Glutamatergic neuron (in vitro differentiated cells): ENCODE measurements at places on chromosomes 6 and 20.

DNA sequence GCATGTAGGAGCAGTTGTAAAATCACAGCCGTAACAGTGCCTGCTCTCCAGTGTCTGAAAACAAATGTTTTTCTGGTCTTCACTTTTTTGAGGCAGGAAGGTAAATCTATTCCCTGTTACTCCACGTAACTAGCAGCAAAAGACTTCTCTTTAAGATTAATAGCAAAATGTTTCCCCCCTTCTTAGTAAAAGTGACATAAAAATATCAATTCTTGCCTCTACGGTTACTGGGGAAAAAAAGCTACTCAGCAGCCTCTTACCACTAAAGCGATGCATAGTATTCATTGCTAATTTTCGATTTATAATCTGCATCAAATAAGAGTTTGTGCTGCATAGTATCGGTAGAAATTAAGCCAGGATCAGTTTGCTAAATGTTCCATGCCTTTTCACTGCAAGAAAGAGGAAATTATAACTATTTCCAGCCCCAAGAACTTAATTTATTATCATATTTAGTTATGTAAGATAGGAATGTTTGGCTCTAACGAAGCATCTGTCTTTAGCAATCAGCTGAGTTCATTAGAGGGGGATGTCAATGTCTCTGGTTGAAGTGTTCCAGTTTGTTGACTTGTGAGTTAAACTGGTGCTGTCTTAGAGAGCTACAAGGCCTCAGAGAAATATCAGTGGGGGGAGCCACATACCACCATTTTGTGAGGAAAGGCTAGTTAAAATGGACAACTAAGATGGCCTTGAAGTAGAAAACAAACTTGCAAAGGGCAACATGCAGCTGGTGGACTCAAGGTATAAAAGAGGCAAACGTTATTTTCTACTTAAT is 617 bp upstream of the TSPYL1 start:
- peaks cover 5% of the 10 kb centered on the region for H3K27me3 ChIP-seq
- peak overlapping the region; percentile 99 for H3K27ac ChIP-seq
- H3K36me3 ChIP-seq, result no peaks in the 10 kb centered on the region
- peaks cover 17% of the 10 kb centered on the region for H3K4me1 ChIP-seq
- peak overlapping the region; percentile 96 for H3K4me3 ChIP-seq

GRCh38 chr6:84816741-84817140 is 52.3 kb upstream of the TBX18 start:
- no peak overlapping the region for H3K4me3 ChIP-seq
- no peak for DNase-seq
- H3K4me1 ChIP-seq, result peaks cover 15% of the 10 kb centered on the region

- DNase-seq, result no peak
- H3K27ac ChIP-seq, result no peak overlapping the region
- no peak overlapping the region for H3K4me3 ChIP-seq
These were observed 54.5 kb downstream of the PLCG1 start for GRCh38 chr20:41191562-41192500.

DNA sequence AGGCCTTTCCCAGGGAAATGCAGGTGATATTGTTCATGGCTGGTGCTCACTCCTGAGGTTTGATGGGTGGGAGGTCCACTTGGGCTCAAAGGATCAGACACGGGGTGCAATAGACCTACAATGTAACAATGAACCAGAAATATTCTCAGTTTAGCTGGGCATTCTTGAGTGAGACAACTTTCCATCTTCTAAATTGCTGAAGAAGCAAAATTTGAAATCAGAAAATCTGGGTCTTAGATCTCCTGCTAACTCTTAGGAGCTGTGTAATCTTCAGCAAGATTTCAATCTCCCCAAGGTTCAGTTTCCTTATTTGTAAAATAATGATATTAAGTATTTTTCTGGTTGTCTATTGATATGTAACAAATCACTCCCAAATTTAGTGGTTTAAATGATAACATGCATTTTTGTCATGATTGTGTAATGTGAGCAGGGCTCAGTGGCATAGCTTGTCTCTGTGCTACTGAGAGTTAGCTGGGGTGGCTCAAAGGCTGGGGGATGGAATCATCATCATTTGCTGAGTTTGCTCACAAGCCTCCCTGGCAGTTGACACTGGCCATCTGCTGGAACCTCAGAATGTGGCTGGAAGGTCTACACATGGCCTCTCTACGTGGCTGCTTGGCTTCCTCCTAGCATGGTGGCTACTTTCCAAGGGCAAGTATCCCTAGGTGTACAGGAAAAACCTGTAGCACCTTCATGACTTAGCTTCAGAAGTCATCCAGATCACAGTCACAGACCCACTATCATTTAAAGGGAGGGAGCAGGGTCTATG is 98.8 kb downstream of the GRM1 start:
- H3K36me3 ChIP-seq, result no peaks in the 10 kb centered on the region
- H3K27me3 ChIP-seq, result no peaks in the 10 kb centered on the region
- H3K27ac ChIP-seq, result no peak overlapping the region
- H3K4me1 ChIP-seq, result peaks cover 3% of the 10 kb centered on the region
- DNase-seq, result no peak

GRCh38 chr6:5046430-5046829 is 38.7 kb upstream of the PPP1R3G start:
- no peaks in the 10 kb centered on the region for H3K4me1 ChIP-seq
- H3K27me3 ChIP-seq, result peaks cover 4% of the 10 kb centered on the region
- no peak overlapping the region for H3K27ac ChIP-seq

DNA sequence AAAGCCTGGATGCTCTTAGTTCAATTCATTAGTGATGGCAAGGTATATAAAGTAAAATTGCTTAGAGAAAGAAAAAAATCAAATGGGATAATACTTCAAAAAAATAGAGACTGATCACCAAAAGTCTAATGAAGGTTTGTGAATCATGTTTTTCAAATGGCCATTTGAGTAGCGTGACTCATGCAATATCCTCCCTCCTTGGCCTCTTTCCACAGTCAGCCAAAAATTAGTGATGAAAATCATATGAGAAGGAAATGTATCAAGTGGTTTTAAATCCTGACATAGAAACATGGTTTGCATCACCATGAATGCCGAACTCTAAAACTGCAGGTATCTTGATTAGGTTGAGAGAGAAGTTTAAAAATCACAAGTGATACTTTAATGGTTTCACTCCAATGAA is 1.2 kb upstream of the COL19A1 start:
- peaks cover 18% of the 10 kb centered on the region for H3K4me1 ChIP-seq
- no peak for DNase-seq
- H3K27me3 ChIP-seq, result peaks cover 4% of the 10 kb centered on the region
- no peak overlapping the region for H3K4me3 ChIP-seq

DNA sequence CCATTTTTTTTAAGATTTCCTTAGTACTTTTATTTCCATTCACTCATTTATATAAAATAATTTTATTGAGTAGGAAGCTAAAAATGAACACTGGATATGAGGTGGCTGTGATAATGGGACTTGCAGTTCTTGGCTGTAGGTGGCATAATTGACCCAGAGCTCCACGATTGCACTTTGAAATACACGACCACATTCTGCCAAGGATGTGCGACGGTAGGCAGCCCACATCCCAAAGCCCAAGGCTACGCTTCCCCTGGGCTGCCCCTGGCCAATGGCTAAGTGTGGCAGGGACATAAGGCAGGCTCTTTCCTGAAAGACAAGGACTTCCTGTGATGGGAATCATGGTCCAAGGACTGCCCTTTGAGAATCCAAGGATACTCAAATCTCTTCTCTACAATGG is 43.7 kb upstream of the ADTRP start:
- H3K4me1 ChIP-seq, result no peaks in the 10 kb centered on the region
- no peak overlapping the region for H3K4me3 ChIP-seq
- DNase-seq, result no peak
- no peak overlapping the region for H3K27ac ChIP-seq
- H3K36me3 ChIP-seq, result no peaks in the 10 kb centered on the region
- H3K27me3 ChIP-seq, result peaks cover under 1% of the 10 kb centered on the region

- no peak overlapping the region for H3K27ac ChIP-seq
- H3K36me3 ChIP-seq, result peaks cover 4% of the 10 kb centered on the region
- H3K4me1 ChIP-seq, result peaks cover 6% of the 10 kb centered on the region
- no peak for DNase-seq
- H3K27me3 ChIP-seq, result peaks cover 3% of the 10 kb centered on the region
These were observed 32.6 kb downstream of the BMP6 start for GRCh38 chr6:7758456-7758855.

DNA sequence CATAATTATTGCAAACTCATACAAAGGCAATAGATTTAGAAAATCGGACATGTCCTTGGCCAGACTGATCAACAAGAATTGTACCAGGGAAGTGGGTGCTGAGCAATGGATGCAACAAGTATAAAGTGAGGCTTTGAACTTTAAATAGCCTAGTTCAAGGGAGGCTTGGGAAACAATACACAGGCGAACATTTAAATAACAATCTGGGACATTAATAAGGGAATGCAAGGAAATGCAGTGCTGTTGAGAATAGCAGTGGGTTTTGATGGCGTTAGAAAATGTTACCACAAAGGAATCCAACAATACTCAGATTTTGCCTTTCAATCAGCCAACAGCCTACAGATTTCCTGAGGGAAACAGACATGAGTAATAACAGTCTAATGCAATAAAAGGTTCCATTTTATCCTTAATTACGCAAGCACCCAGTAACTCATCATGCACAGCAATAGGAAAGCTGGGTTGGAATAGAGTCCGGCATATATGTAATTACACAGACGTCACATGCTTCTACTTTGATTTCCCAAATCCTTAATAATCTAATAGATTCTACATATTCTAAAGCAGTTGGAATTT is 134.6 kb downstream of the PHACTR1 start:
- H3K27me3 ChIP-seq, result no peaks in the 10 kb centered on the region
- no peaks in the 10 kb centered on the region for H3K36me3 ChIP-seq

GRCh38 chr20:60056407-60057122 is 98.3 kb downstream of the CDH26 start:
- H3K27ac ChIP-seq, result no peak overlapping the region
- H3K4me1 ChIP-seq, result peaks cover 12% of the 10 kb centered on the region
- no peak for DNase-seq
- H3K36me3 ChIP-seq, result no peaks in the 10 kb centered on the region

GRCh38 chr20:61772828-61773631 is 292.7 kb downstream of the TAF4 start:
- H3K4me3 ChIP-seq, result no peak overlapping the region
- no peaks in the 10 kb centered on the region for H3K36me3 ChIP-seq
- H3K27ac ChIP-seq, result no peak overlapping the region
- no peaks in the 10 kb centered on the region for H3K4me1 ChIP-seq

- H3K27me3 ChIP-seq, result no peaks in the 10 kb centered on the region
- peaks cover 9% of the 10 kb centered on the region for H3K4me1 ChIP-seq
- no peak overlapping the region for H3K27ac ChIP-seq
- no peak overlapping the region for H3K4me3 ChIP-seq
- DNase-seq, result no peak
These were observed 22.2 kb downstream of the ZDHHC14 start for GRCh38 chr6:157402996-157403685.

DNA sequence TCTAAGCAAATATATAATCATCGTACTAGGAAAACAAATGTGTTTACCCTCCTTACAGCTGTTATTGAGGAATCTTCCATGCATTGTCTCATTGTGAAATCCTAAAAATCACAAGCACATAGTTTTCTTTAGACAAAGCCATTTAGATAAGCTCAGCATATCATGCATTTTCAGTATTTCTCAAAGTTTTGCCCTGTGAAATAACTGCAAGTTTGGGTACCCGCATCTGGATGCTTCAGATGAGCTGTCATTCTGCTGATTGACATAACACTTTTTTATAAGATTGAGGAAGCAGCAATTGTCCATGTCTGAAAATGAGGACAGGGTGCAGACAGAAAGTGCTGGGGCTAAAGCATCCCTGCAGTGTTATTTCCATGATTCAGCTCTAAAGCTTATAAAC is 96.2 kb downstream of the IYD start:
- H3K27me3 ChIP-seq, result no peaks in the 10 kb centered on the region
- DNase-seq, result no peak
- peaks cover 7% of the 10 kb centered on the region for H3K36me3 ChIP-seq

DNA sequence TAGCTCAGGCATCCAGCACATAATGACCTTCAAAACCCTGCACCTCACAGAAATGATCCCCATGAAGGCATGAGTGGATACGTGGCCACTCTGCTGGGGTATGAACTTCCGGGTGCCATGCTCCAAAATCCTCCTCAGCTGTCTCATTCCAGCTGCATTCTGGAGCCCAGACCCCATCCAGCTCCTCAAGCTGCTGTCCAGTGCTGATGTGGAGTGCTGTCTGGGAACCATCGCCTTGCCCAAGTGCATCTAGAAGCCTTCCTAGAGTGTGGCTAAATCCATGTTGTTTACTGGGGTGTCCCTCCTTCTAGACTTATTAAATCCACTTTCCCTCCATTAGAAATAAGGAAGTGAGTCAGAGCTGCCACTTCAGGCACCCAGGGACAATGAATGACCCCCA is 130.8 kb upstream of the PTPRT start:
- no peaks in the 10 kb centered on the region for H3K4me1 ChIP-seq
- H3K4me3 ChIP-seq, result no peak overlapping the region
- H3K36me3 ChIP-seq, result no peaks in the 10 kb centered on the region
- no peak overlapping the region for H3K27ac ChIP-seq

DNA sequence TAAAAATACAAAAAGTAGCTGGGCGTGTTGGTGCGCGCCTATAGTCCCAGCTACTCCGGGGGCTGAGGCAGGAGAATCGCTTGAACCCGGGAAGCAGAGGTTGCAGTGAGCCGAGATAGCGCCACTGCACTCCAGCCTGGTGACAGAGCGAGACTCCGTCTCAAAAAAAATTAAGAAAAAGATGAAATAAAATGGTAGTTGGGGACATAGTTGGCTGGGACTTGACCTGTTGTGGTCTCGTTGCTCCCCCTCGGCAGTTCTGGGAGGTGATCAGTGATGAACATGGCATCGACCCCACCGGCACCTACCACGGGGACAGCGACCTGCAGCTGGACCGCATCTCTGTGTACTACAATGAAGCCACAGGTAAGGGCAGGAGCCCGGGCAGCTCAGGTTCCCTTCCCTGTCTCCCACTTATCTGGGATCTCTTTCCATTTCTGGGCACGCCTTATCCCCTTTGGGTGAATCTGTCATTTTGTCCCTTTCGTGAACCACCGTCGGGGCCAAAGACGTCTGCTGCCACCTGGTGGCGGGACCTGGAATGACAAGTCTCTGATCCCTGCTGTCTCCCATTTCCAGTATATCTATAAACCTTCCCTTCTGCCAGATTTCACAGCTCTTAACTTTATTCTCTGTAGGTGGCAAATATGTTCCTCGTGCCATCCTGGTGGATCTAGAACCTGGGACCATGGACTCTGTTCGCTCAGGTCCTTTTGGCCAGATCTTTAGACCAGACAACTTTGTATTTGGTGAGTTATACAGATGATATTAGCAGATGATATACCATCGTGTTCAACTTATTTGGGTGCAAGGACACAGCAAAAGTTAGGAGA is 2.3 kb downstream of the TUBB start:
- peak overlapping the region; percentile 93 for H3K4me3 ChIP-seq
- peaks cover 16% of the 10 kb centered on the region for H3K36me3 ChIP-seq
- H3K27me3 ChIP-seq, result peaks cover 40% of the 10 kb centered on the region
- peak overlapping the region; percentile 82 for H3K27ac ChIP-seq
- H3K4me1 ChIP-seq, result peaks cover 31% of the 10 kb centered on the region

DNA sequence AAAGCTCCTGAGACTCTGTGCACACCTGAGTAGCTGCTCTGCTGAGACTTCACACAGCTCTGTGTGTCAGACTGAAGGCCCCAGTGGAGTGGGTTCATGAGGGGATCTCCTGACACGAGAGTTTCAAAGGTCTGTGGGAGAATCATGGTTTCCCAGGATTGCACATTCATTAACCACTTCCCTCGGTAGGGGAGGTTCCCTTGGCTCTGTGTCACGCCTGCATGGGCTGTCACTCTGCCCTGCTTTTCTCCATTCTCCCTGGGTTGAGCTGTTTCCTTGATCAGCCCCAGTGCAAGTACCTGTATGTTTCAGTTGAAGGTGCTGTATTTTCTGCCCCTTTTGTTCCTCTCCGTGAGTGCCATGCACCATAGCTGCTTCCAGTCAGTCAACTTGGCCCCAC is 236.9 kb downstream of the EPM2A start:
- peaks cover under 1% of the 10 kb centered on the region for H3K27me3 ChIP-seq
- H3K4me3 ChIP-seq, result no peak overlapping the region
- H3K36me3 ChIP-seq, result no peaks in the 10 kb centered on the region
- H3K4me1 ChIP-seq, result no peaks in the 10 kb centered on the region
- H3K27ac ChIP-seq, result no peak overlapping the region
